ENCODE measurements at places on chromosomes 1 and 21. TPM values are rescaled to one million over a fixed set of nuclear protein-coding genes. Genes with fewer than 3 reads are reported as not detected.

Gene WDR26
- total RNA-seq = 140 TPM

Gene F3
- 3.4 TPM for total RNA-seq

Gene MIGA1
- total RNA-seq = 16.1 TPM

Gene ADGRB2
- total RNA-seq = 0.17 TPM

Gene CHRNB2
- under 0.01 TPM for total RNA-seq

Gene C1orf87
- not detected for total RNA-seq

Gene CENPS
- 11.4 TPM for total RNA-seq

Gene TGFB2
- total RNA-seq = 36.2 TPM

Gene KRTAP7-1
- not detected for total RNA-seq

Gene S100A14
- 0.42 TPM for total RNA-seq

Gene TFF3
- 257 TPM for total RNA-seq

Gene CCDC27
- total RNA-seq = not detected

Gene LAMC2
- 1.5 TPM for total RNA-seq

Gene NR0B2
- not detected for total RNA-seq

Gene CD164L2
- not detected for total RNA-seq

Gene CADM3
- total RNA-seq = 0.09 TPM

Gene FBXO28
- 82.2 TPM for total RNA-seq

Gene HDGF
- total RNA-seq = 149 TPM

Gene TAF12
- total RNA-seq = 18.1 TPM

Gene KRTAP21-2
- not detected for total RNA-seq

Gene APOBEC4
- total RNA-seq = not detected

Gene PUM1
- total RNA-seq = 68.1 TPM

Gene KDF1
- total RNA-seq = not detected

Gene AMPD1
- total RNA-seq = not detected

Gene S100A7
- total RNA-seq = not detected

Gene IQGAP3
- total RNA-seq = 7.3 TPM

Gene C2CD4D
- total RNA-seq = not detected

Gene DCST2
- 0.17 TPM for total RNA-seq

Gene GNAT2
- total RNA-seq = not detected

Gene SLC5A9
- total RNA-seq = not detected

Gene CD53
- not detected for total RNA-seq

Gene ACP6
- 3.4 TPM for total RNA-seq

Gene F13B
- not detected for total RNA-seq

Gene PGBD5
- 0.19 TPM for total RNA-seq

Gene PTPRF
- 108 TPM for total RNA-seq

Gene CD84
- not detected for total RNA-seq

Gene LCE1F
- not detected for total RNA-seq

Gene PRAMEF6
- not detected for total RNA-seq

Gene KIF17
- total RNA-seq = 32.3 TPM

Gene DMBX1
- not detected for total RNA-seq

Gene SPRR3
- total RNA-seq = not detected

Gene CDK18
- 1.7 TPM for total RNA-seq

Gene AK5
- total RNA-seq = 40.3 TPM

Gene IVL
- not detected for total RNA-seq

Gene YOD1
- total RNA-seq = 8.5 TPM

Gene HES3
- total RNA-seq = not detected

Gene CSDE1
- 875 TPM for total RNA-seq

Gene RGS8
- not detected for total RNA-seq
